ENCODE measurements at places on chromosomes 4 and X.
A peak's percentile ranks its signal among the peaks of the same experiment; 100 is the strongest.

- DNase-seq: no peak
Measured at GRCh38 chrX:48927123-48927522, 8.3 kb upstream of the PIM2 start.

DNA sequence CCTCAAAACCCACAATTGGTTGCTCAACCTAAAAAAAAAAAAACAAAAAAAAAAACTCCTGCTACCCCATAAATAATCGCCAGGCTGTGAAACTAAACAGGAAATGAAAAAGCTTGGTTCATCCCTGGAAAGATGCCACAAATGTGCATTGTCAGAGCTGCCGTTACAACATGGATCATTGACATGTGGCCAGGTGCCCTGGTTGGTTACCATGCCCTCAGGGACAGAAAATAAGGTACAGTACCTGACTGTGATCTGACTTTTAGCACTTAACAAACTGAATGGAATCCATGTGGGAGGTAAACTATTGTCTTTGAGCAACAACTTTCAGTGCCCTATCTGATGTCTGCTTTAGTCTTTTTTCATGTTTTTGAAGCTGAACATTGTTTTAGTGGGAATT is 118.0 kb upstream of the RPL34 start:
- DNase-seq: no peak

DNA sequence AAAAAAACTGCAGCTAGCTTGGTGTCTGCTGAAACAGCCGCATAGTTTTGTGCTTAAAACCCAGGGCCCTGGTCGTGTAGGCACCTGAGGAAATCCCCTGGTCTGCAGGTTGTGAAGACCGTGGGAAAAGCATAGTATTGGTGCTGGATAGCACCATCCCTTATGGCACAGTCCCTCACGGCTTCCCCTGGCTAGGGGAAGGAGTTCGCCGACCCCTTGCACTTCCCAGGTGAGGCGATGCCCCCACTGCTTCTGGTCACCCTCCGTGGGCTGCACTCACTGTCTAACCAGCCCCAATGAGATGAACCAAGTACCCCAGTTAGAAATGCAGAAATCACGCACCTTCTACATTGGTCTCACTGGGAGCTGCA is 1105.1 kb downstream of the STPG2 start:
- no peak for DNase-seq

DNA sequence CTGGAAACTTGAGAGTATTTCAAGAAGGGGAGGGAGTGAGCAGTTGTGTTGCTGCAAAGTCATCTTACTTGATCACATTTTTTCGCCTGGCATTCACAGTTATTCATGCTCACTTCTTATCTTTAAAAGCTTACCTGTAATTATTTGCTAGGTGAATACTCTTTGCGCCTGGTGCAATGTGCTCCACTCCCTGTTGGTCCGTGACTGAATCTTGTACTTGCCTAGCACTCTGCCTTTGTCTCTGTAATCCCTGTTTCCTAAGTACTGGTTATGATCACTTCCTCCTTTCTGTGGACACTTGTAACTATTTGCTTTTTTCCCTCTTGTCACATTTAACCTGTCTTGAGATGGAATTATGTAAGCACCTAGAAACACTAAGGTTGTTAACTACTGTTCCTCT is 5.8 kb downstream of the BMP2K start:
- DNase-seq: no peak

GRCh38 chr4:153233761-153234371 is 29.6 kb downstream of the TRIM2 start:
- peak; percentile 45 for DNase-seq

Measured in NCI-H446 treated with DMSO at 0.1 percent for 48 hours (cell line).